ENCODE measurements at places on chromosomes 12 and 14.

GRCh38 chr12:122951979-122952892 lies 14.0 kb downstream of the ABCB9 start:
- peak; percentile 65 for DNase-seq

- DNase-seq = no peak
These were observed 27.6 kb upstream of the PPM1A start for GRCh38 chr14:60221457-60221856.

GRCh38 chr14:81737938-81738337 lies 204.3 kb upstream of the SEL1L start:
- DNase-seq = no peak

DNA sequence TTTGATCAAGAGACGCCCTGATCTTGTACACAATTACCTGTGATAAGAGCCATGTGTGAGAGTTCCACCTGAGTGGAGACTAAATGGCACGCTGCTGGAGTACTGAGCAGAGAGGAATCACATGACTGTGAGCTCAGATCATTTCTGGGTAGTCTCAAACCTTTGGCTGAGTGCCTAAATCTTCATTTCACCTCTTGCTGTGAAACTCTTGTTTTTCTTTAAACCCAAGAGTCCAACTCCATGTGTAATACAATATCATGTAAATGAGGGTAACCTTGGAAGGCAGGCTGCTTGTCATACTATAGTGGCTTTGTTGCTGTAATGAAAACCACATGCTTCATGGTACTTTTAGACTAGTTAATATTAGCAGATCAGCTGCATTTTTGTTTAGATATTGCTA lies 156.9 kb downstream of the CAND1 start:
- DNase-seq = no peak

DNA sequence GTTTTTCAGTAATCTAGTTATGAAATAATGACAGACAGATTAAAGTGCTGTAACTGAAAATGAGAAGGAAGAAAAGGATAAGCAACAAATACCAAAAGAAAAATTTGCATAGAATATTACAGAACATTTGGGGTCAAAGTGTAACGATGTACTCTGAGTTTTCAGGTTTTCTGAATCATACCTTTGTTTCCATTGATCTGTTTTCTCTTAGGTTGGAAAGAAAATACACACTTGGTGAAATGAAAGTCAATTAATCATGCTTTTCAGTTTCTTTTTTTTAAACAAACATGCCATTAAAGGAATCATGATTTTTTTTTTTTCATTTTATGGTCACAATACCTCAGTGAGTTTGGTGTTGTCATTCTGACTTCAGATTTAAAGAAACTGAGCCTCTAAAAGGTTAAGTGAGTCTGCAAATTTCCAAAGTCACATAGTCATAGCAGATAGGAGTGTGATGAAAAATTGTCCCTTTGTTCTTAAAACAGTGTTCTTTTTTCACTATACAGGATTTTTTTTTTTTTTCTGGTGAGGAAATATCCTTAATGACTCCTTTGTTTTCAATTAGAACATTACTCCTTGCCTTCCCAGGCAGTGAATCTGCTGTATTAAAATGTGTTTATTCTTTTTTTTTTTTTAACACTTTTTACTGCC lies 35.9 kb upstream of the PZP start:
- no peak for DNase-seq

GRCh38 chr12:57476162-57476992 lies 3.3 kb downstream of the ARHGAP9 start:
- peak; percentile 67 for DNase-seq
